ENCODE measurements at places on chromosomes 5 and 9.
A peak's percentile ranks its signal among the peaks of the same experiment; 100 is the strongest.

DNA sequence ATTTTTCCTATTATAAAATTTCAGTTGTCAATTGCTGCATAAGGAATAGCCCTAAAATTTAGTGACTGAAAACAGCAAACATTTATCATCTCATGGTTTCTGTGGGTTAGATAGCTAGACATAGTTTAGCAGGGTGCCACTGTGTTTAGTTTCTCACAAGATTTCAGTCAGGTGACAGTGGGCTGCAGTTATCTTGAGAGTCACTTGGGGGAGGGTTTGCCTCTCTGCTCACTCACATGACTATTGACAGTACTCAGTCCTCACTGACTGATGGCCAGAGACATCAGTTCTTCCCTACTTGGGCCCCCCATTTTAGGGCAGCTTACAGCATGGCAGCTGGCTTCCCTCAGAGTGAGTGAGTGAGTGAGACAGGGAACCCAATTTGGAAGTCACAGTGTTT lies 42.0 kb downstream of the PBX3 start:
- no peak for DNase-seq

- no peak for DNase-seq
Measured at GRCh38 chr5:24235946-24236345, 408.8 kb downstream of the CDH10 start.

- DNase-seq: no peak
Measured at GRCh38 chr5:174086751-174087150, 41.2 kb downstream of the NSG2 start.

DNA sequence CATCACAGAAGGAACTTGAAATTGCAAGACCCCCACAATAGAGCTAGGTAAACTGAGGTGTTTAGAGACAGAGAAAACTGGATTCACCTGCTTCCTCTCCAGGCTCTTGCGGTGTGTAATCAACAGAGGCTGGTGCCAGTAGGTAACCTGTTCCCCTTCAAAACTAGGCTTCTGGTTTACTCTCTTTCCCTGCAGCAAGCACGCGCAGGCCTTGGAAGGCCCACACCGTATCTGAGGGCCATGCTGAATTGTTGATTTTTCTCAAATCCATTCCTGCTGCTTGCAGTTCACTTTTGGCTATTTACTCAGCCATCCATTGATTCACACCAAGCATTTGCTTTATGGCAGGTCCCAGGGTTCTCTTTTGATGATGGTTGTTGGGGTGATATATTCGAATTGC lies 667 bp upstream of the FRRS1L start:
- no peak for DNase-seq

- DNase-seq: no peak
Measured at GRCh38 chr5:59069438-59070079, 486.7 kb downstream of the RAB3C start.

DNA sequence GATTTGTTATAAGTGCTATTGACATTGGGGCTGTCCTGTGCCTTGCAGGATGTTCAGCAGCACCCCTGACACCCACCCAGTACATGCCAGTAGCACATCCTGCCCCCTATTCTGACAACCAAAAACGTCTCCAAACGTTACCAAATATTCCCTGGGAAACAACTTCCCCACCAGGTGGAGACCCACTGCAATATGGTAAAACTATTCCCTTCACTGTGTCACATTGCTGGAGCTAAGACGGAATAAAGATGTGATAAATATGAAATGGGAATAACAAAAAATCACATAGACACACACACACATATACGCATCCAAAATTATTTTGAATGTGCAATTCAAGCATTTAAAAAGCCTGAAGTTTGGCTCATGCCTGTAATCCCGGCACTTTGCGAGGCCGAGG lies 874.3 kb upstream of the DMAC1 start:
- no peak for DNase-seq

- DNase-seq: no peak
Measured at GRCh38 chr9:95211028-95211427, 106.5 kb downstream of the FANCC start.

DNA sequence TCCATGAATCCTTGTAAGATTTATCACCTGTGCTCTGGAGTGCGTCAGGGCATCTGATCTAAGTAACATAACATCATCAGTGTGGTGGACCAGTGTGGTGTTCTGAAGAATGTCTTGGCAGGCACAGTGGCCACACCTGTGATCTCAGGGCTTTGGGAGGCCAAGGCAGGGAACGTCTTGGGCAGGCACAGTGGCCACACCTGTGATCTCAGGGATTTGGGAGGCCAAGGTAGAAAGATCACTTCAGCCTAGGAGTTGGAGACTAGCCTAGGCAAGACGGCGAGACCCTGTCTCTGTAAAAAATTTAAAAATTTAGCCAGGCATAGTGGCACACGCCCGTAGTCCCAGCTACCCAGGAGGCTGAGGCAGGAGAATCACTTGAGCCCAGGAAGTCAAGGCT lies 185.5 kb downstream of the CACNA1B start:
- DNase-seq: no peak

- DNase-seq: peak; percentile 40
Measured at GRCh38 chr9:92634712-92635605, 35.0 kb downstream of the IPPK start.

DNA sequence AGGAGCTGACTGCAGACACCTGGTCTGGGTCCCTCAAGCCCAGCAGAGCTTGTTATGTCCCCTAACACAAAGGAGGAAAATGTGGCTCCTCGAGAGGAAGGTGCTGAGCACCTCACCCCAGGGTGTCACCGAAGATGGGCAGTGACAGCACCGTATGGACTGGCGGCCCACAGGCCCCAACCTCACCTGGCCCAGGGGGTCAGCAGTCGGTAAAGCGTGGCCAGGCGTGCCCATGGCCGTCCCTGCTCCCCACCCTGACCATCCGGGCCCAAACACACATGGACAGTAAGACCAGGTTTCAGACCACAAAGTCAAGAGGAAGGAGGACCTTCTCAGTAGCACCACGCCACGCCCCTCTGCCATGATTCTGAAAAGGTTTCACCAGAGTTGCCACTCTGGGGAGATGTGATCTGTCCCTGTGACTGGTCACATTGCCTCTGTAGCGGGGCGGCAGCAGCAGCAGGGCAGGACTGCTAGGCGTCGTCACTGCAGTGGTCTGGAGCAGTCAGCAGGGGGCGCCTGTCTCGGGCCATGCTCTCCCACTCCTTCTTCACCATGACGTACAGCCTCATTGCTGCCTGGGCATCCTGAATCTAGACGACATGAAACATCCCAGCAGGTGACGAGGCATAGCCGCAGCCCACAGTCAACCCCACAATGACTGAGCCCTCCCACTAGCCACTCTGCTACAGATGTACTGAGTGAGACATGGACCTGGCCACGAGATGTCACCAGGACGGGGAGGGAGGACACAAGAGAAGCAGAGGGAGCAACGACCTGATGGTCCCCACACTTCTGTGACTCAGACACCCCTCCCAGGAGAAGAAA lies 11.1 kb downstream of the REXO4 start:
- peak; percentile 69 for DNase-seq

DNA sequence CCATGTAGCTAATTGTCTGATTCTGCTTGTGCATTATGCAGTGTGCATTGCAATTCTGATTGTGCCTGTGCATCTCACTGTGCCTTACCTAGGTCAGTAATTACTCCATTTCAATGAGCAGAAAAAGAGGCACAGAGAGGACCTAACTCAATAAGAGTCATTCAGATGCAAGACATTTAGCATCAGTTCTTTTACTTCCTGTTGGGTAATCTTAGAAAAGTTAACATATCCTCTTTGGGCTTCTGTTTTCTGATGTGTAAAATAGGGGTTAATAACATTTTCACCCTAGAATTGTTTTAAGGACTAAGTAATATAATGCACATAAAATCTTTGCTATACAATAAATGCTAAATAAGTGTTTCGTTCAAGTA lies 7.0 kb upstream of the DCTN4 start:
- no peak for DNase-seq

GRCh38 chr5:16980983-16981382 lies 44.9 kb upstream of the MYO10 start:
- no peak for DNase-seq

DNA sequence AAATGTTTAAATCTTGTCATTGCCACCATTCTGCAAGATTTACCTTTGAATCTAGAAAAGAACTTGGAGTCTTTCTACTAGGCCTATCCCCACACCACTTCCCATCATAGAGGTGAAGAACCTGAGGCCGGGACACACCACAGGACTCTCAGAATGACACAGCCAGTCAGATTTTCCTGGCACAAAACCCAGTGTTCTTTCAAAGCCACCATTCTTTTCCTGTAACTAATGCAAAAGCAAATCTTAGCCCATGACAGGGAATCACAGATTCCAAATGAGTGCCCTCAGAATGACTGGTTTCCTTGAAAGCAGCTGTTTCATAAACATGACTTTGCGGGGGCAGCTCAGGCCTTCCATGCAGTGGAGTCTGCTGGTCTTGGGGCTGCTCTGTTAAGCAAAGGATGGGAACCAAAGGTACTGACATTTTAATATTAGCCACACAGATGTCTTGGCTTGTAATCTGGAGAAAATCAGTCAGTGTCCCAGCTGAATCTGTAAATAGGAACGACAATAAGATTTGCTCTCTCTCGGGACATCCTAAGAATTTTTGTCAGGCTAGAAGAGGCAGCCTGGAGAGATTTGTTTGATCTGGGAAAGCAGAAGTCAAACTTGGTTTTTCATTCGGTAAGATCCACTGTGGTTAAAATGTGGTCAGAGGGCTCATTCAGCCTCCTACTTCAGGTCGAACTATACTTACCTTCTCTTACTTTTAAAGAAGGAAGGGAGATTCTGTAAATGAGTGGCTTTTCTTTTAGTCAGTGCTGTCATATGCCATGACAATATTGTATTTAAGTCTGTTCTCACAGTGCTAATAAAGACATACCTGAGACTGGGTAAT lies 115.1 kb downstream of the PALM2AKAP2 start:
- DNase-seq: no peak

DNA sequence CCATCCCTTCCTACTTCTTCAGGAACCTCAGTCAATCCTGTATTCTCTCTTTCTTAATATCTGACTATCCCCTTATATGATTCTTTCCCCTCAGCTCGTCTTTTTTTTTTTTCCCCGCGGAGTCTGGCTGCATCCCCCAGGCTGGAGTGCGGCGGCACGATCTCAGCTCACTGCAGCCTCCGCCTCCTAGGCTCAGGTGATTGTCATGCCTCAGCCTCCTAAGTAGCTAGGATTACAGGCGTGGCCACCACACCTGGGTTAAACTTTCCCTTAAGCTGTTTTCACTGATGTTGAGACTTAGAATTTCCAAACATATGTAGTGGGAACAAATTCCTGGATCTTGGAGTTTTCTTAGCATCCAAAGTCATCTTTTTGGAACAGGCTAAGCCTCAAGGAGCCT lies 13.3 kb upstream of the RUSC2 start:
- DNase-seq: no peak

DNA sequence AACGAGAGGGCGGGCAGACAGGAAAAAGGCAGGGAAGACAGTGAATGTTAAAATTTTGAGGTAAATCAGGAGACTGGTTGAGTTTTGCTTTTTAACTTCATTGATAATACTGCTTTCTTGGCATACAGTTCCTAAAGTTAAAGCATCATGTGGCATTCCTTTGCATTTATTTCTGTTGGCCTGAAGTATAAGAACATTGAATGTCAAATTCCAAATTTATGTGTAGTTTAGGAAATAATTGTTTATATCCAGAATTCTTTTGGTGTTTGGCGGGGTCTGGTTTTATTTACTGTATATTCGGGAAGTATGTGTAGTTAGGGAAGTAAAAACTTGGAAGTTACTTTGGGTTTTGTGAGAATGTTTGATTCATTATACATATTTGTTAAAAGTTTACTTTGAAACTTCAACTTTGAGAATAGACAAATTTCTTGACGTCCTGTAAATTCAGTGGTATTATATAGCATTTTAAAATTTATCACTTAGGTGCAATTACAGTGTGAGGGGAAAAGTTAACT lies 83.2 kb downstream of the PTPDC1 start:
- DNase-seq: no peak

DNA sequence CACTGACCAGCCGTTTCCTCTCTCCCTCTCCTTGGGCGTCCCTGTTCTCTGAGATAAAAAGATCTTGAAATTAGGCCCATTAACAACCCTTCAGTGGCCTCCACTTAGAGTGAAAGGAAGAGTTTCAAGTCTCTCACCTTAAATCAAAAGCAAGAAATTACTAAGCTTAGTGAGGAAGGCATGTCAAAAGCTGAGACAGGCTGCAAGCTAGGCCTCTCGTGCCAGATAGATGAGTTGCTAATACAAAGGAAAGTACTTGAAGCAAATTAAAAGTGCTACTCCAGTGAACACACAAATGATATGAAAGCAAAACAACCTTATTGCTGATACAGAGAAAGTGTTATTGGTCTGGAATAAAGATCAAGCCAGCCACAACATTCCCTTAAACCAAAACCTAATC lies 331.3 kb upstream of the SEMA6A start:
- no peak for DNase-seq

DNA sequence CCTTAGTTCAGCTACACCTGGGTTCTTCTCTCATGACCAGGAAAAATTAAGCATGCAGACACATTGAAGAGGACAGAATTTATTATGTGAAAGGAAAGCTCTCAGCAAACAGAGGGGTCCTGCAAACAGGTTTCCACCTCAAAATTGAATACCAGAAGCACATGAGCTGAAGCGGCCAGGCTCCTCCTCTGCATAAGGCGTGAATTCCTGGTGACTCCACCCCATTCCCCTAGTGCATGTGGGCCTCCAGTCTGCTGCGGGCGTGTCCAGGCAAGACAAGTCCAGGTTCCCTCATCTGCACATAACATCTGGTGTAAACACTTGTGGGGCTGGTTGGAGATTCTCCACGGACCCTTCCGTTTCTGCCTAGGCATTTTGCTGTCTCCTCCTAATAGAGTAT lies 1156.4 kb downstream of the FOXD4L5 start:
- no peak for DNase-seq

DNA sequence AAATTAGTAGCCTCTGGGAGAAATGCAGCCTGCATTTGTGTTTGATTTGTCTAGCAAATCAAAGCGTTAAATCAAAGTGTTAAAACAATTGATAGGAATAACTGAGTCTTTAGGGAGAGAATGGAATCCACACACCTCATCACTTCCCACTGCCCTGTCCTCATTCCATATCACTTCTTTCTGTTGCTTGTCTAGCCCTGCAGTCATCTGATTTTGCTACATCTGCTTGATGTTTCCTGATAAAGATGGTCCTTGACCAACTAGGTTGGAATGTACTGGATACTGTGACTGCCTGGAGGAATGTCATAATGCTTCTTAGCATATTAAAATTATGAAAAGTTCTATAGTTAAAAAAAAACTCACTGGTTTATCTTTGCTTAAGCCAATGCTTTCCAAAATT lies 119.9 kb downstream of the DOCK2 start:
- DNase-seq: no peak

DNA sequence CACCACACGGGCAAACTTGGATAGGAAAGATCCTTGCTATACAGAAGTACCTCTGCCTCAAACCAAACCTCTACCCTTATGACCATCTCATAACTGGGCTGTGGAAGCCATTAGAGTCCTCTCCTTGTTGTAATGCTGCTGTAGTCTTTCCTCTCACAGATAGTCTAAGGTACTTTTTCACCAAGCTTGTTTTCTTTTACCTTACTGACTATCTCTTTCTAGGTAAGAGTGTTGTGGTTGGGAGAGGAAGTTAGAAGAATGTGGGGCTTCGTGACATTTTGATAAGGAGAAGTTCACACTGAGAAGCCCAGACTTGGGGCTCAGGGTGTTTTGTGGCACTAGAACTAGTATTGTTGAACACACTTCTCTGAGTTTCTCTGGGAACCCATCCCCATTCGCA lies 8.9 kb downstream of the CFAP95 start:
- no peak for DNase-seq

All from T-helper 17 cell (primary cell).